Stimulated activated CD4-positive, alpha-beta T cell treated with anti-CD3 and anti-CD28 coated beads, TNF-alpha, amount 100 ng/mL, for 4 hours (primary cell): ENCODE measurements at places on chromosomes 6 and 20.

GRCh38 chr6:29965873-29966601 lies 23.7 kb downstream of the HLA-A start:
- DNase-seq: no peak

DNA sequence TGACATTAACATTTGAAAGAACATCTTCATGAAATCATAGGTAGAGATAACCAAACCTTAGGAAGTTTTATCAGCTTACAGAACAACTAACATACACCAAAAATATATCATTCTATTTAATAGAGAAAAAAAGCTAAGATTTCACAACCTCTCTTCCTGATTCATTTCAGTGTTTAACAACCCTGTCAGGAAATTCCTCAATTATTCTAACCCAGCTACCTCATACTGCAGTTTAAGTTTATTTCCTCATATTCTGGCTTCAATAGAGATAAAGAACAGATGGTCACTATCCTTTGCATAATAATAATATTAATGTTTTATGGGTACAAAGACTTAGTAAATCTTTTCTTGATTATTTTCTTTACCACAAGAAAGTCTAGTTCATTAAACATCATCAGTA lies 112.9 kb upstream of the HSF2 start:
- no peak for DNase-seq

DNA sequence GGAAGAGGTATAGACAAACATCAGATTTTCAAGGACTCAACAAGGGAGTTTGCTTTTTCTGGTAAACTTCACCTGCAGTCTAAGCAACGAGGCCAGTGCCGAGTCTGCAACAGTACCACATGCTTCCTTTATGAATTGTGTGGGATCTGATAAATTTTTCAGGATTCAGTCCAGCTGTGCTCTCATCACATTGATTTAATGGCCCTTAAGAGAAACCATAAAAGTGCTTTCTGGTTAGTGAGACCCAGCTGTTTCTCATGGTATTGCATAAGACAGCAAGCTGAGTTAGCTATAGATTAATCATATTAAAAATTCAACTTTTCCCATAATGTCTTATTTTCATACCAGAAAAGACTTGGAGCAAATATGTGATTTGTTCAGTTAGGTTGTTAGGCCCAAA lies 291.4 kb downstream of the CENPW start:
- no peak for DNase-seq

- DNase-seq: no peak
These were observed 19.7 kb downstream of the ZSCAN23 start for GRCh38 chr6:28423546-28423945.

GRCh38 chr6:169386411-169387057 lies 132.9 kb upstream of the THBS2 start:
- no peak for DNase-seq

- no peak for DNase-seq
These were observed 25.0 kb downstream of the KCNQ5 start for GRCh38 chr6:72646604-72647485.

DNA sequence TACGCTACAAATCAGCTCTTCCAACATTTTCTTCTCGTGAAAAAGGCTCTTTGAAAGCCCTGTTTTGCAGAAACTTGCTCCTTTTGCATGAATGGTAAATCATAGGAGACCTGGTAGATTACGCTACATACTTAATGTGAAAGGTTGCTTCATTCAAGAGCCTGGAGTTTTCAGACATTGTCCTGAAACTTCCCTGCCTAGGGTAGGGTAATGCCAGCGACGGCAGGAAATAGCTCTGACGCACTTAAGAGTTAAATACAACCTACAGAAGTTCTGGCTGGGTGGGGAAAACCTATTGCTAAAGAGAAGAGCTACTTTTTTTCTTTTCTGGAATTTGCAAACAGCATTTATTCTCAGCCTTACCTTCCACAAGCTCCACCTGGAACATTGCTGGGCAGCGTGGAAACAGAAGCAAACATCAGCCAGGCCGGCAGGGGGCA lies 144.5 kb downstream of the LPA start:
- no peak for DNase-seq

DNA sequence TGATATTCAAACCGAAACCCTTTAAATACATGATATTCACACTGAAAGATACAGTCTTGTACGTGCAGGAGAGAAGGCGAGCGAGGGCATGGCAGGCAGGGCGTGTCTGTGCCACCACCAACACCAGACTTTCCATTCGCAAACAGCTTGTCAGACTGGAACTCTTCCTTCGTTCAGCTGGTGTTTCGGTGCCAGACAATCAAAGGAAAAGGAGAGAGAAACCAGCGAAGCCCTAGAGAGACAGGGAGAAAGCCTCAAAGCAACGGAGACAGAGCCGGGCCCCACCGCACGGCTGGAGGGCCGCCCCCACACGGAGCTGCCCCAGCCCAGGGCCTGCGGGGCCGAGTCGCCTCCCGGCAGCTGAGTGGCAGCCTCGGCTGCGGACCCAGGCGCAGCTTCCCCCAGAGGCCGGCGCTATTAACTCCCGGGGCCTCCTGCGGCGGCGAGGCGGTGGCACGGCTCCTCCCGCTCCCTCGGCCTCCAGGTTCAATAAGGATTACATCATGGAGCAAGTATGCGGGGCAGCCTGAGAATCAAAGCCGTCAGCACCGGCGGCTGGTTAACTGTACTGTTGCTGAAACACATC lies 32.1 kb upstream of the NR2E1 start:
- no peak for DNase-seq

DNA sequence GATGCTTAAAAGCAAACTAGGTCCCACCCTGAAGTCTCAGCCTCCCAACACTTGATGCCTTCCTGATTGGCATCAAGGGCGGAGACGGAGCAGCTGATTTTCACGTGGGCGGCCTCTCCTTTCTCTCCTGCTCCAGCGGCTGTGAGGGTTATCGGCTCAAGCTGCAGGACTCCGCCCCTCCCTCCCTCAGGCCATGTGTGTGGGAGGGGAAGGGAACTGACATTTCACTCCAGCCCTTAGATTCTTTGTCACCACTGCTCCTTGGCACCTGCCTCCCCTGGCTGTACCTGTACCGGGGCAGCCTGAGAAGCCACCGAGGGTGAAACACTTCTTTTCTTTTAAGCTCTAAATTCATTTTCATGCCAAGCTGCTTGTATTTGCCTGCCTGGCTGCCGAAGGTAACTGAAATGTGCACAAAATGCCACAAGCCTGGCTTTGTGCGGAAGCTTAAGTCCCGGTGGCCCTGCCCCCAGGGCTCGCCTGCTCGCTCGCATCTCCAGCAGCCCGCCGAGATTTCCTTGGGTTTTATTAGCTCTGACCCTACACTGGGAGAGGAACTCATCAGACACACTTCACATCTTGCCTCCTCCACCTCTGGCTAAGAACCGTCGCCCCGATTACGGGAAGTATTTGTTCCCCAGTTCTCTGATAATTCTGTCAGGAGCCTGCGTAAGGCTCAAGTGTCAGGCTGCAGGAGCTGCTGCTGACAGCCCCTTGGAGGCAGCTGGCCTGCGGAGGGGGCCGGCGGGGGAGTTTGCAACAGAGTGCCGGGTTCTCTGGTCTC lies 9.6 kb upstream of the CPNE5 start:
- no peak for DNase-seq

GRCh38 chr20:47137231-47137870 lies 219.1 kb downstream of the ZMYND8 start:
- DNase-seq: no peak

DNA sequence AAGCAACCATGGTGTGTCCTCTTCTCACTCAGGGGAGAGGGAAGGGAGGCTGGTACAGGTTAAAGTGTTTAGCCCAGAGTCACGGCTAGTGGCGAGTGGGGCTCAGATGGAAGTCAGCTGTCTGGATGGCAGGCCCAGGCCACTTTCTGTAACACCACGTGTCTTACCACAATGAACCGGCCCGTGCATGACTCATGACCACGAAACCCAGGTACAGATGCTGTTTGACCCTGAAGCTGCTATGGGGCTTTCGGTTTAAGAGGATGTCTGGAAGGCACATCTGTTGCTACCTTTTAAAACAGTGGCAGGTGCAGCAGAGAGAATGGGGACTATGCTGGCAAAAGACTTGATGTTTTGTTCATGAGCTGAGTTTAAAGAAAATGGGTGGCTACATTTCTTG lies 36.5 kb upstream of the MPC1 start:
- DNase-seq: peak; percentile 39

GRCh38 chr6:143529095-143529494 lies 17.6 kb upstream of the FUCA2 start:
- DNase-seq: no peak

GRCh38 chr6:78770765-78771164 lies 96.6 kb upstream of the IRAK1BP1 start:
- DNase-seq: no peak

DNA sequence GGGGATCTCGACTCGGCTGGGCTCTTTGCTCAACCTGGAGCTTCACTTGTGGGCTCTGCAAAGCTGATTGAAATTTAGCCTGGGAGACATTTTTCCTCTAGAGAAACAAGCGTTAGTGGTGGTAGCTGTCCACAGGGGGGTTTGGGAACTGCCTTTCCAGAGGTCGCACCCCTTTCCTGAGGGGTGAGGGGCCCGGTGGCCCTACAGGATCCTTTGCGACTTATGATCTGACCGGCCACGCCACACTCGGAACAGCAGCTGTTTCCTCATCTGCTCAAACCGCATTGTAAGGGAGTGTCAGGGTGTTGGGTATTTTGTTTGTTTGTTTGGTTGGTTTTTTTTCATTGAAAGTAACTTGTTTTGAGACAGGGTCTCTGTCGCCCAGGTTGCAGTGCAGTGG lies 21.0 kb downstream of the PNLDC1 start:
- no peak for DNase-seq

GRCh38 chr6:79694623-79695343 lies 63.7 kb downstream of the SH3BGRL2 start:
- no peak for DNase-seq

- no peak for DNase-seq
These were observed 903.1 kb downstream of the PHF3 start for GRCh38 chr6:64538722-64539121.

GRCh38 chr6:2773449-2773848 lies 8.3 kb downstream of the WRNIP1 start:
- DNase-seq: no peak

GRCh38 chr6:152271776-152272464 lies 365.2 kb downstream of the SYNE1 start:
- no peak for DNase-seq

GRCh38 chr6:162198925-162199324 lies 528.6 kb downstream of the PRKN start:
- DNase-seq: no peak

DNA sequence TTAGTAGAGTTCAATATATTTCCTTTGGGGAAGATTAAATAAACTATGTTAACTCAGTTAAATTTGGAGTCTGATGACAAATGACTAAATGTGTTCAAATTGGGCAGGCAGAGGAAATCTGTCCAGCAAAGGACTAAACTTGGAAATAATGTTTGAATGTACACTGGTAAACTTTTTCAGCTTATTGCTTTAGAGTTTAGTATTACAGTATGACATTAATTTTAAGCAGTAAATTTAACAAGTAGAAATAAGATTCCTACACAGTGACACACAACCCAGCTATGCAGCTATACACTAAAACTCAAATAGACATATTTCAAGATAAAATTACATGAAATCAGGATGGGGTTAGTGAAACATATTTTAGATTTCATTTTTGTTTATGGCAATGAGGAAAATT lies 42.6 kb upstream of the HDGFL1 start:
- DNase-seq: no peak

DNA sequence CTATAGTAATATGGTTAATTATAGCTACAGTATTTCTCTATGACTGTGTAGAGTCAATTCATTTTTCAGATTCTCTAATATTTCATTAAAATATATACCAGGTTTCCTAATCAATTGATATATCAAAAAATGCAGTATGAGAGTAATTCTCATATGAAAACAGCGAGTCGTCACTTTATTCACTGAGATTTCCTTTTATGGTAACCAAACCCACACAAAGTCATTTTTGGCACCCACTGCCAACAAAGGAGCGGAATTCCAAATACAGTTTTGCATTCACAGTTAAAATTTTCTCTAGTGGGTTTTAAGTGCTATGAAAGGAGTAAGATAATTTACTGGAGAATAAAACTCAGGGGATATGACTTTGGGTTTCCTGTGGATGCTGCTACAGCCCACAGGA lies 163.8 kb downstream of the HIVEP2 start:
- DNase-seq: no peak
